Endothelial cell of umbilical vein (primary cell): ENCODE measurements at places on chromosomes 7 and 10. TPM values are rescaled to one million over a fixed set of nuclear protein-coding genes. Genes with fewer than 3 reads are reported as not detected.
A peak's percentile ranks its signal among the peaks of the same experiment; 100 is the strongest.

The PLAC9 gene
- 1.7 and 2.1 TPM in 2 replicates for total RNA-seq

GRCh38 chr7:131021460-131021859 is 287.5 kb upstream of the KLF14 start:
- H3K4me3 ChIP-seq: no peak overlapping the region
- H3K27ac ChIP-seq: no peak overlapping the region
- H3K36me3 ChIP-seq: no peaks in the 10 kb centered on the region
- H3K4me1 ChIP-seq: peaks cover under 1% of the 10 kb centered on the region
- DNase-seq: no peak
- no peaks in the 10 kb centered on the region for H3K27me3 ChIP-seq

- H3K4me1 ChIP-seq: no peaks in the 10 kb centered on the region
- H3K4me3 ChIP-seq: no peak overlapping the region
- H3K27ac ChIP-seq: no peak overlapping the region
- H3K27me3 ChIP-seq: peaks cover 31% of the 10 kb centered on the region
These were observed 37.7 kb upstream of the MAP3K8 start for GRCh38 chr10:30396293-30396692.

GRCh38 chr7:34133356-34133982 is 228.1 kb downstream of the BMPER start:
- no peaks in the 10 kb centered on the region for H3K4me1 ChIP-seq
- no peak for DNase-seq
- H3K27ac ChIP-seq: no peak overlapping the region
- no peaks in the 10 kb centered on the region for H3K36me3 ChIP-seq
- H3K4me3 ChIP-seq: no peak overlapping the region

- peak overlapping the region; percentile 81 for H3K4me3 ChIP-seq
- no peaks in the 10 kb centered on the region for H3K36me3 ChIP-seq
- no peak overlapping the region for H3K27ac ChIP-seq
- peaks cover 33% of the 10 kb centered on the region for H3K4me1 ChIP-seq
- H3K27me3 ChIP-seq: peaks cover 59% of the 10 kb centered on the region
These were observed 167.0 kb upstream of the PPP1R3A start for GRCh38 chr7:114085592-114086501.

GRCh38 chr10:95513008-95513589 is 48.1 kb downstream of the SORBS1 start:
- H3K36me3 ChIP-seq: no peaks in the 10 kb centered on the region
- H3K27ac ChIP-seq: no peak overlapping the region
- peaks cover 60% of the 10 kb centered on the region for H3K4me1 ChIP-seq
- DNase-seq: no peak

GRCh38 chr10:120451968-120452367 is 5.1 kb upstream of the PLPP4 start:
- no peak overlapping the region for H3K27ac ChIP-seq
- no peak for DNase-seq
- H3K4me1 ChIP-seq: peaks cover 4% of the 10 kb centered on the region
- peaks cover 3% of the 10 kb centered on the region for H3K27me3 ChIP-seq
- no peak overlapping the region for H3K4me3 ChIP-seq

DNA sequence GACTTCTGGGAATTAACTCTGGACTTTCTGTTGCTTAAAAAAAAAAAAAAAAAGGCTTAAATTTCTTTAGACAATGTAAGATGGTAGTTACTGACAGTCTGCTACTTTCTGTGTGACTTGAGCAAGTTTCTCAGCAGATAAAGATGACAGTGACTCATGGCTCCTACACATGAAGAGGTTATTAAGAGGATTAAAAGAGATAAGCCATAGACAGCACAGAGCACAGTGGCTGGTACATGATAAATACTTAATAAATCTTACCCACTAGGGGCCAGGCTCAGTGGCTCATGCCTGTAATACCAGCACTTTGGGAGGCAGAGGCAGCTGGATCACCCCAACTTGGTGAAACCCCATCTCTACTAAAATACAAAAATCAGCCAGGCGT is 174.8 kb downstream of the JAZF1 start:
- DNase-seq: no peak
- no peaks in the 10 kb centered on the region for H3K4me1 ChIP-seq
- no peaks in the 10 kb centered on the region for H3K27me3 ChIP-seq

The ANXA8 gene
- not detected in 2 replicates for total RNA-seq

The TRPV6 gene
- total RNA-seq: not detected in 2 replicates

- no peaks in the 10 kb centered on the region for H3K27me3 ChIP-seq
- no peak overlapping the region for H3K4me3 ChIP-seq
- H3K27ac ChIP-seq: no peak overlapping the region
- no peaks in the 10 kb centered on the region for H3K36me3 ChIP-seq
- no peak for DNase-seq
- peaks cover 8% of the 10 kb centered on the region for H3K4me1 ChIP-seq
These were observed 203.0 kb downstream of the FANK1 start for GRCh38 chr10:126099366-126099765.

- DNase-seq: no peak
- H3K4me1 ChIP-seq: no peaks in the 10 kb centered on the region
- no peak overlapping the region for H3K4me3 ChIP-seq
- no peaks in the 10 kb centered on the region for H3K27me3 ChIP-seq
- H3K36me3 ChIP-seq: no peaks in the 10 kb centered on the region
These were observed 60.9 kb upstream of the NKX6-2 start for GRCh38 chr10:132846631-132847415.

- no peak for DNase-seq
- H3K27me3 ChIP-seq: peaks cover 2% of the 10 kb centered on the region
- H3K4me1 ChIP-seq: no peaks in the 10 kb centered on the region
- no peak overlapping the region for H3K27ac ChIP-seq
These were observed 7.2 kb downstream of the TRPV6 start for GRCh38 chr7:142878315-142878714.

DNA sequence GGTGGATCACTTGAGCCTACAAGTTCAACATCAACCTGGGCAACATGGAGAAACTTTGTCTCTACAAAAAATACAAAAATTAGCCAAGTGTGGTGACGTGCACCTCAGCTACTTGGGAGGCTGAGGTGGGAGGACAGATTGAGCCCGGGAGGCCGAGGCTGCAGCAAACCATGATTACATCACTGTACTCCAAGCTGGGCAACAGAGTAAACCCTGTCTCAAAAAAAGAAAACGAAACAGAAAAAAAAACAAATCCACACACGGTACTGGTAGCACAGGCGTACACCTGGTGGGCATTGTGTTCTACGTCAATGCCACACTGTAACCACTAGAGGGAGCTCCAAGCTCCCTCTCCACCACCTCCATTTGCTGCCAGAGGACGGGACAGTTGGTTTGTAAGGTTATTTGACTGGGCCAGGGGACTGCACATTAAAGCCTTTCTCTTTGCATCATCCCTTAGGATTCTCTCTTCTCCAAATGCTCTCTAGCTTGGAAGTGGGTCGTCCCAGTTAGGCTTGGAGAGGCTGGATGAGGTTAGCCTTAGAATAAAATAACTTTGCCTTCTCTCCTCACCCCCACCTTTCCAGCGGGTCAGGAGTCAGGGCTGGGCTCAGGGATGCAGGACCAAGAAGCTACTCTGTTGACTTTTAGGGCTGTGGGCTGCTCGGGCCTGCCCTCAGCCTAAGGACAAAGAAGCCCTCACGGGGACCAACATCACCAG is 130.8 kb downstream of the SORBS1 start:
- H3K27ac ChIP-seq: no peak overlapping the region
- H3K4me3 ChIP-seq: no peak overlapping the region
- peaks cover 5% of the 10 kb centered on the region for H3K4me1 ChIP-seq
- H3K36me3 ChIP-seq: no peaks in the 10 kb centered on the region
- H3K27me3 ChIP-seq: peaks cover 2% of the 10 kb centered on the region
- peak; percentile 61 for DNase-seq

DNA sequence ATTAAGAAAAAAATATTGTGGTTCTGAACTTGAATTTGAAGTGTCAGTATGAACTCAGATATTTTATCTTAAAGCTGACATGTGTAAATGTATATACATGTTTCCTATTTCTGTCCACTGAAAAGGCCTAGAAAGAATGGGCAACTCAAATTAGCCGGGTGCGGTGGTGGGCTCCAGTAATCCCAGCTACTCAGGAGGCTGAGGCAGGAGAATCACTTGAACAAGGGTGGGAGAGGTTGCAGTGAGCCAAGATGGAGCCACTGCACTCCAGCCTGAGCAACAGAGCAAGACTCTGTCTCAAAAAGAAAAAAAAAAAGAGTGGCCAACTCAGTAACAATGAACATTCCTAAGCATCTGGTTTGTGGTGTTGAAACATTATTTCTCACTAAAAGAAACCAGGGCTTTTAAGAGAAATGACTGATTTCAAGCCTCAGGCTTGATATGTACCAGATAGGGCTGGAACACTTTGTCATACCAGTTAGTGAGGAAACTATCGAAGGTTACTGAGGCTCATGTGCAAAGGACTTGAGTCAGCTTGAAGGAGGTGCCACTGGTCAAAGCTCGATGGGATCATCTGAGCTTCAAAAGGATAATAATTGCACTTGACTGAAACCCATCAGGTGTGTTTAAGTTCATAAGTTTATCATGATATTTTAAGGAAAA is 40.5 kb downstream of the AOAH start:
- no peak for DNase-seq
- H3K4me3 ChIP-seq: no peak overlapping the region
- H3K4me1 ChIP-seq: peaks cover 3% of the 10 kb centered on the region

- no peaks in the 10 kb centered on the region for H3K4me1 ChIP-seq
- no peak for DNase-seq
- no peak overlapping the region for H3K4me3 ChIP-seq
- H3K36me3 ChIP-seq: no peaks in the 10 kb centered on the region
- H3K27me3 ChIP-seq: peaks cover 5% of the 10 kb centered on the region
These were observed 15.4 kb upstream of the GIMAP8 start for GRCh38 chr7:150435047-150435389.

- no peak overlapping the region for H3K4me3 ChIP-seq
- no peak for DNase-seq
- H3K36me3 ChIP-seq: no peaks in the 10 kb centered on the region
- no peaks in the 10 kb centered on the region for H3K4me1 ChIP-seq
- no peak overlapping the region for H3K27ac ChIP-seq
- no peaks in the 10 kb centered on the region for H3K27me3 ChIP-seq
These were observed 132.4 kb downstream of the SEPTIN14 start for GRCh38 chr7:55730197-55730596.

The TLX1 gene
- total RNA-seq: not detected in 2 replicates

DNA sequence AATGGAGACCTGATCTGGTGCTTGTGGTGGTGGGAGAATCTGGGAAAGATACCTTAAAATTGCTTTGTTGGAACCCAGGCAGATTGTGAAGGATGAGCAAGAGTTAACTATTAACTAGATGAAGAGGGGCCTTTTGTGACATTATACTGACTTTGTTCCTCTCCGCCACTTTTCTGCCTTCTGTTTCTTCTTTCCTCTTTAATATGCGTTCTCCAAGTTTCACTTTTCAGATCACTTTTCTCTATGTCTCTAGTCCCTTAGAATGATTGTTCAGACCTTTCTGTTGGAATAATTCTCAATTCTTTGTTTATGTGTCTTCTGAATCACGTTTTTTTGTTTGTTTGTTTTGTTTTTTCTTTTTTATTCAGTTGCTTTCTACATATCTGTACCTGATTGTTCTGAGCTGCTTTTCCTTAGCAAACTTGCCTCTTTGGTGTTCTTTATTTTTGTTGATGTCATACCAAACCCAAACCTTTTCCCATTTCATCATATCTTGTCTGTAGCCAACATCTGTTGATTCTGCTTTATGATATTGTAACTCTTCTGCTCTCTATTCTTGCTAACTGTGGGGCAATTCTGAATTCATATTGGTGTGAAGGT is 2.8 kb downstream of the BMPR1A start:
- H3K36me3 ChIP-seq: no peaks in the 10 kb centered on the region
- no peak overlapping the region for H3K4me3 ChIP-seq
- no peak overlapping the region for H3K27ac ChIP-seq
- H3K4me1 ChIP-seq: peaks cover 3% of the 10 kb centered on the region
- DNase-seq: no peak
- peaks cover 63% of the 10 kb centered on the region for H3K27me3 ChIP-seq

- H3K4me3 ChIP-seq: no peak overlapping the region
- no peaks in the 10 kb centered on the region for H3K27me3 ChIP-seq
- H3K27ac ChIP-seq: no peak overlapping the region
- no peak for DNase-seq
- no peaks in the 10 kb centered on the region for H3K4me1 ChIP-seq
- H3K36me3 ChIP-seq: no peaks in the 10 kb centered on the region
These were observed 39.5 kb downstream of the LHFPL3 start for GRCh38 chr7:104367926-104368325.

The FAM25A gene
- not detected in 2 replicates for total RNA-seq

The HOXA4 gene
- 7.5 and 8.1 TPM in 2 replicates for total RNA-seq

The SYT15 gene
- total RNA-seq: 0.65 and 0.75 TPM in 2 replicates
